ENCODE measurements at places on chromosomes 7 and 10. TPM values are rescaled to one million over a fixed set of nuclear protein-coding genes. Genes with fewer than 3 reads are reported as not detected.

GRCh38 chr10:77641788-77642397 lies 4.3 kb upstream of the KCNMA1 start:
- peak; percentile 84 for DNase-seq

The TRIM56 gene
- 16.0 TPM for total RNA-seq

DNA sequence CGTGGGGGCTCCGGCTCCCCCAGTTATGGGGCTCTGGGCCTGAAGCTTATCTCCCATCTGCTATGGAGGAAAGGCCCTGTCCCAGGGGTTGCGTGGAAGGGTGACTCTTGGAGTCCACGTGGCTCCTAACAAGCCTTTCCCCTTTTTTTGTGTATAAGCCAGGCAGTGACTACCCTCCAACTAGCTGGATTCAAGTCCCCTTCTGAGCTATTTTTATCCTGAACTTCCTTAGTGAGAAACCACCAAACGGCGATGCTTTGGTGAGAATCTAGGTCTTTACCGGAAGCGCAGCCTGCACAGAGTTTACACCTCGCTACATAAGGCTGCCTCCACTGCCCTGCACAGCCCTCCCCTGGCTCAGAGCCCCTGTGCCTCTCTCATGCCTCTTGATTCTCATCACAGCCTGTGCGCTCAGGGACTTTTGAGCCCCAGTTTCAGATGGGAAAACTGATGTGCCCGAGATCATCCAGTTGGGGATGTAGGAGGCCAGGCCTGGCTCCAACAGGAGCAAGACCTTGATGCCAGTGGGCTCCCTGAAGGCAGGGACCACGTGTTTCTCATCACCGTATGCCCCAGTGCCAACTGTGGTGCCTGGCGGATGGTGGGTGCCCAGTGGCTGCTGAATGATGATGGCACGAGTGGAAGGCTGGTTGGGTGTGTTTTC lies 102.3 kb upstream of the PPIF start:
- DNase-seq: no peak

DNA sequence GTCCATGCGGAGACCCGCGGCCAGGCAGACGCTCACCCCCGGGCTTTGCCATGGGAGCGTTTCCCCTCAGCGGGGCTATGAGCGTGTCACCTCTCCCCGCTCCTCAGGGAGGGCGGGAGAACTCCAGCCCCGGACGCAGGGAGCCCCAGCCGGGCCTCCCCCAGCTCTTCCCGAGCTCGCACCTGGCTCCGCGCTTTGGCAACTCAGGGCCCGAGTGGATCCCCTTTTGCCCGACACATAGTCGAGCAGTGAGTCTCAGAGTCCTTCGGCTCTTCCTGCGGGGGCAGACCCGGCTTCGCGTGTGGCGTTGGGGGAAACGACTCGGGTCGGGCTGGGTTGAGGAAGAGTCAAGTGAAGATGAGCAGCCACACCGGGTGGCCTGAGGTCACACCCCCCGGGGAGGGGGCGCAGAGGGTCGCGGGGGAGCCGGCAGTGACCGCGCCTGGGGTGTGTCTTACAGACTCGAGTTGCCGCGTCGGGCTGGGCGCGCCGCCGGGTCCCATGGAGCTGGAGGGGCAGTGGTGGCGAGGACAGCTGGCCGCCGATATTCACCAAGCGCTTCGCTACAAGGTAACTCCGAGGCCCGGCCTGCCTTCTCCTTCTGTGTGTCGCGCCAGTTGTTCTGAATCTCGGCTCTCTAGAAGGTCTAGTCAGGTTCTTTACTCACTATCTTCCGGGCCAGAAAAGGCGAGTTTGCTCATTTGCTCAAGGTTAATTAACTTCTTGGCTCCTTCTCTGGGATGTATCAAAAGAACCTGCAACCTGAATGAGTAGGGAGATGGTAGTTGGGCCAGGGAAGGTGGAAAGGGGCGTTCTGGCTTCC lies 721 bp downstream of the CCNJ start:
- DNase-seq: peak; percentile 46

The FOXI2 gene
- total RNA-seq: not detected

DNA sequence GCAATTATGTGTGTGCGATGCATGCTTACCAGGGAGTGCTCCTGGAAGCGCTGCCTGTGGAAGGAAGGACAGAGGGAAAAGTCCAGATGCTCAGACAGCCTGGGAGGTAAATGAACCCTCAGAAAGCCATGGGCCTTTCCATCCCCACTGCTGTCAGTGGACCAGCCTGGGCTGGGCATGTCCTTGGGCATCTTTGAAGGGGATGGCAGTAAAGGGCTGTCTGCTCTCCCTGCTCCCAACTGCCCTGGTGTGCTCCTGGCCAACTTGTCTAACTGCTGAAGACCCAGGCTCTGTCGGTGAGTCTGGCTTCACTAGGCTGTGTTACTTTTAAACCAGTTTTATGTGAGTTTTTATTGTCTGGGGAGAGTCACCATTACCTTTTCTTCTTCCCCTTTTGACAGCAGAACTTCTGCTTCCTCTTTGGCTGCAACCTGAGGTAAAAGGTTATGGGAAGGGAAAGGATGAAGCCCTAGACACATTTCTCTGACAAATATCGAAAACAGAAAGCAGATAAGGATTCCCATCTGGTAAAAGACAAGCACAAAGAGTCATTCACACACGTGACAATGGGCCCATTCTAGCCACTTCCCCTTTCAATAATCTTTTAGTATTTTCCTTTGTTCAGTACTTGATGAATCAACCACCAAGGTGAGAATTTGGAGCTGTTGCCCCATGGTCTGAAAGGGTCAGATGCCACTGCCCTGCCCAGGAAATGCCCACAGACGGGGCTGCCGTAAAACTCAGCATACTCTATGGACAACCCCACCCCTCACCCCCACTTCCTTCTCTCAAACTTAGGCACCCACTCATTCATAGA lies 27.6 kb upstream of the PIK3AP1 start:
- no peak for DNase-seq

DNA sequence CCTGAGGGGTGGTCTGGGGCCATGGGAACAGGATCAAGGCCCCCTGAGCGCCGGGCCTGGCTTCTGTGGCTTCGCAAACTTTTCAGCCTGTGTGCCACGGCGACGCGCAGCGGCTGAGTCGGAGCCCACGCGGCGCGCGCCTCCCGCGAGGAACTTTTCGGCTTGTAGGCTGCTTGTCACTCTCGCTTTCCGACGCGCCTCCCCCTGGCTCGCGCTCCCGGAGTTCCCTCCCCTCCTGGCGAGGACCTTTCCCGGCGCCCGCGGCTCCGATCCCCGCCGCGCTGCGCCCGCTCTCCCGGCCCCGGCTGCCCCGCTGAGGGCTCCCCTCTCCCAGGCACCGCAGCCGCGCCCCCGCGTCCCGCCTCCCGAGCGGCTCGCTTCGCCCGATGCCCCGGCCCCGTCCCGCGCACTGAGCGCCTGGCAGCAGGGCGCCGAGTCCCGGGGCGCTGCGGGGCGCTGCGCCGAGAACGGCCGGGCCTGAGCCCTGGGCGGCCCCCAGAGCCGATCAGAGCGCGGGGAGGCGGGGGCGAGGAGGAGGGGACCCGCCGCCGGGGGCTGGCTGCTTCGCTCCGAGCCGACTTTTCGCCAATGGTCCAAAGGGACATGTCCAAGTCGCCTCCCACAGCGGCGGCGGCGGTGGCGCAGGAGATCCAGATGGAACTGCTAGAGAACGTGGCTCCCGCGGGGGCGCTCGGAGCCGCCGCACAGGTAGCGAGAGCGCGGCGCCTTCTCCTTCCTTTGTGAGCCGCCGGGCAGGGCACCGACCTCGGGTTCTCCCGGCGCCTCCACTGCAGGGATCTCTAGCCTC lies at the start of gene CACNB2:
Gene CACNB2, plus strand, starts transcription at position 276 of the 808 bp plus-strand sequence.
- DNase-seq: peak; percentile 16

The NUDCD3 gene
- total RNA-seq: 62.2 TPM

DNA sequence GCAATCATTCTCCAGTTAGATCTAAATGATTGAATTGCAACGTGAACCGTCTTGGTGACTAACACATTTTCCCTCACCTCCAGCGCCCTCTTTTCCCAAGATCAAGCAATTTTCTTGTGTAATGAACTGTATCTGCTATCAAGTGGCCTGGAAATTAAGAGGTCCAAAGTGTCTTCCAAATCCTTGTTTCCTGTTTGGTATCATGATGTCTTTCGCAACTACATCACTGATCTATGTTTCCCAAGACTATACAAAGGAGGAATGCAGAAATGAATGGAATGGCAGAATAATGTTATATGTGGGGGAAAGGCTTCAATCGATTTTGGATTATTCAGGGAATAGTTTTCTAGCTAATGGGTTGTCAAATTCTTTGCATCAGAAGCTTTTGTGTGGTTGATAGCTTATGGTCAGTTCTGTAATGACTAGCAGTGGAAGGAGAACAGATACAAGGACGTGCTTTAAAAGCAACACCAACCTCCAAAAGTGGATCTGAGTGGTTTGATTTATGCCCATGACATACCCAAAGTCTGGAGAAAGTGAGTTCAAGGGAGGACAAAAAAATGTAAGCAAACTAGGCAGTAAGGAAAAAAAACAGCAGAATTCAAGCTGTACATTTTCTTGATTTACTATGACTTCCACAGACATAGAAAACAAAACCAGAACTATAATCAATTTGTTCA lies 14.6 kb upstream of the ZEB1 start:
- peak; percentile 80 for DNase-seq

DNA sequence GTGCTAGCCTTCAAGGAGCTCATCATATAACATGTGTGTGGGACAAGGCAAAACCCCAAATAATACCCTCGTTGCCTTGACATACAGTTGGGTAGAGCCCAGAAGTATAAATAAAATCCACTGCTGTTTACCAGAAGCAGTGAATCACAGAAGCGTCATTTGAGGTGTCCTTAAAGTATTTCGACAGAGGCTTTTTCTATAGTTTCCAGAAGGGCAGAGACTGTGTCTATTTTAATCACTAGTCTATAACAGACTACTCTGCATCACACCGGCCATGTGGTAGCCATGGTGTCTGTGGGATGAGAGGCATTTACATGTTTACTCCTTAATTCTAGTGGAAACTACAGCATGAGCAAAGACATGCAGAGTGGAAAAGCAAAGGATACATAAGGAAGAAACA lies 131.3 kb downstream of the CTTNBP2 start:
- no peak for DNase-seq
